Neural crest cell (in vitro differentiated cells): ENCODE measurements at places on chromosomes 5 and 9. TPM values are rescaled to one million over a fixed set of nuclear protein-coding genes. Genes with fewer than 3 reads are reported as not detected.

- no peak overlapping the region for H3K4me3 ChIP-seq
- H3K27me3 ChIP-seq: no peaks in the 10 kb centered on the region
- H3K36me3 ChIP-seq: no peaks in the 10 kb centered on the region
- H3K27ac ChIP-seq: no peak overlapping the region
Observed at GRCh38 chr9:31677877-31678276, 706.6 kb upstream of the ACO1 start.

DNA sequence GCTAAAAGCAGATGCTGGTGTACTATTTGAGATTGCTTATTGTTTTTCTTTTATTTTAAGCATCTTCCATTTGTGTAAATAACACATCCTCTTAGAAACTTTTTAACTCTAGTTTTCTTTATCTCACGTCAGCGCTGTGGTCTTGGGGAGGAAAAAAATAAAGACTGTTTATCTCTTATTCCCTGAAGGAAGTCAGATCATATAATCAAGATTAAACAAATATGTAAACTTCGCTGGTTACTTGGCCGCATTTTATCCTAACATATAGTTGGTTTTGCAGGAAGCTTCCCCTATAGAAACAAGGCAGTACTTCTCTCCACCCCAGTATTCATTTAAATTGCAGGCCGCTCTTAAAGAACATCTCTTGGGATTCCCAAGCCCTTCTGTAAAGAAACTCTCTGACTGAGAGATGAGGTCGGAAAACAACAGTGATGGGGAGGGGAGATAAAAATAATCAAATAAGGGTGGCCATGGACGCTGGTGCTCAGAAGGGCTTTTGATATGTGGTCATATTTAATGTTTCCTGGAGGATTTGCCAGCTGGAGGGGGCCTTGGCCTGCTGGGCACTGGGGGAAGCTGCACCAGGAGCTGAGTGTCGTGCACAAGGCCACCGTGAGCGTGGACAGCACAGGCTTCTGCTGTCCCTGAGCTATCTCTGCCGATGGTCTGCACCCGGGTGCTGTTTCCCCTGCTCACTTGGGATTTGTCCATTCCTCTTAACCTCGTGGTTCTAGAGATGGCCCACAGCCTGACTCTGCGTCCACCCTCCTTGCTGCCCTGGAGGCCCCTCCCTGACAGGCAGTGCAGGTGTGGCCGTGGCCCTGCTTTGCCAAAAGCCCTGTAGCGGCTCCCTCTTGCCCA lies 23.8 kb downstream of the NEURL1B start:
- H3K4me3 ChIP-seq: no peak overlapping the region
- H3K27ac ChIP-seq: no peak overlapping the region
- no peaks in the 10 kb centered on the region for H3K36me3 ChIP-seq

DNA sequence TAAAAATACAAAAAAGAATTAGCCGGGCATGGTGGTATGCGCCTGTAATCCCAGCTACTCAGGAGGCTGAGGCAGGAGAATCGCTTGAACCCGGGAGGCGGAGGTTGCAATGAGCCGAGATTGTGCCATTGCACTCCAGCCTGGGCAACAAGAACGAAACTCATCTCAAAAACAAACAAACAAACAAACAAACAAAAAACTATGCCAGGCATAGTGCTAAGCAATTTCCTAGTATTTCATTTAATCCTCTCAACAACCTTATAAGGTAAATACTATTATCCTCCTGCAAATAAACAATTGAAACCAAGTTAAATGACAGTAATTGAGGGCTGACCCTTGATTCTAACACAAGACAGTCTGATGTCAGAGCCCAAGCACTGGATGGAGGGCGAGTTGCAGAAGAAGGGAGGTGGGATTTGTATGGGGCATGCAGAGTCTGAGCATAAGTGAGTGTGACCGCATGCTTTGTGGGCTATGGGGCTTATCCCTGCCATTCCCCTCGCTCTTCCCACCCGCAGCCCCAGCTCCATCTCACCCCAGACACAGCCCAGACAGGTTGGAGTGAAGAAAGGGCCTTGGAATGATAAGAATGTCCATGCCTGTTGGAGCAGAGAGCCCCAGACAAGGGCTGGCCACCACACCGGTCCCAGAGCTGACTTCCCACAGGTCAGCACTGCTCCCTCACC lies 24.3 kb upstream of the RPS14 start:
- H3K4me1 ChIP-seq: peaks cover 18% of the 10 kb centered on the region
- no peaks in the 10 kb centered on the region for H3K36me3 ChIP-seq
- no peak overlapping the region for H3K4me3 ChIP-seq
- DNase-seq: no peak
- no peak overlapping the region for H3K27ac ChIP-seq

The PFN3 gene
- total RNA-seq: not detected in 2 replicates

The SNCAIP gene
- 10.2 and 11.6 TPM in 2 replicates for total RNA-seq
